ENCODE measurements at places on chromosomes 5 and 9. TPM values are rescaled to one million over a fixed set of nuclear protein-coding genes. Genes with fewer than 3 reads are reported as not detected.

- no peak for DNase-seq
These were observed 76.6 kb upstream of the NTRK2 start for GRCh38 chr9:84592918-84593317.

SNAPC4 gene
- total RNA-seq = 10.5 TPM

GRCh38 chr9:115495052-115495635 lies 377.2 kb upstream of the TNC start:
- DNase-seq = no peak

- DNase-seq = no peak
These were observed 88.8 kb downstream of the PHF2 start for GRCh38 chr9:93665128-93665636.

CFAP90 gene
- not detected for total RNA-seq

DNA sequence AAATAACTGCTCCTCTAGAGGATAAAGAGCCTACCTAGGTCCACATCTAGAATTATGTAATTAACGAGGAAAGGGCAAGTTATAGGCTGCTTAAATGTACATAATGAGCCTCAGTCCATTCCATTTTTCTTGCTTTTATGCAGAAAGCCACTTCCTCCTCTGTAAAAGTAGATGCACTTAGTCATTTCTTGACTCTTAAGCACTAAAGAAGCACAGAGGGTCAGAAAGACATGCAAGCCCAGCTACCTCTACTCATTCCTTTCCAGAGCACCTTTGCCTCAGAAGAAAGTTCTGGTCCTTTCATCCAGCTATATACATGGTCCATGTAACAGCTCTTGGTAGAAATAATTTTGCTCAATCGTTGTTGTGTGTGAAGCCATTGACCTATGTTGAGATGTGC lies 308.0 kb upstream of the NREP start:
- DNase-seq = no peak

OR1Q1 gene
- not detected for total RNA-seq

DNA sequence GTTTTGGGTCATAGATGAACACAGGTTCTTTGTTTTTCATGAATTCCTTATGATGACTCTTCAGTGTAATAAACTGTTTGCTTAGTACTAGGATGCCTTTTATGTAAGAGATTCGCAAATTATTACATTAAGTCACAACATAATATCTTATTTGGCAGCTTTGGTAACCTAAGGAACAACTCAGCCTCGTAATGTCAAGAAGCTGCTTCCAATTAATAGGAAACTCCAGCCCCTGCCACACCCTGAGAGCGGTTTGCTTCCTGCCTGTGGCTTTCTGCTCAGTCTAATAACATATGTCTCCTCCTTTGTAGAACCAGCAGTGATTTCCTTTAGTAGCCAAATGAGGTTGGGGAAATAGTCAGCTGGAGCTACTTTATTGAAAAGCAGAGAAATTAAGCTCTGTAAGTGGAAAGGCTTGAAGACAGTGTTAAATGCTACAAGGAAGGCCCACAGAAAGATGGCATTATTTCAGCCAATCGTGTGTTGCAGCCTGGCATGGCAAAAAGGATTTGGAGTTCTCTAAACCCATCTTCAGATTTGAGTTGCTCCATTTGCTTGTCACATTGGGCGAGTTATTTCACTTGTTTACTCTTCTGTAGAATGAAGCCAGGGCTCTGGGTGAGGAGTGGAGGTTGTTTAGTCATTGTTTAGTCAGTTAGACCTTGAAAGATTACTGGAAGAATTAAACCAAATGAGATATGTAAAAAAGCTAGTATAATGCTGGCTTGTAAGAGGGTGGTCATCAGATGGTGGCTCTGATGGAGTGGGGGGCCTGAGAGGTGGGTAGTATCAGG lies 54.1 kb downstream of the MTAP start:
- no peak for DNase-seq

DNA sequence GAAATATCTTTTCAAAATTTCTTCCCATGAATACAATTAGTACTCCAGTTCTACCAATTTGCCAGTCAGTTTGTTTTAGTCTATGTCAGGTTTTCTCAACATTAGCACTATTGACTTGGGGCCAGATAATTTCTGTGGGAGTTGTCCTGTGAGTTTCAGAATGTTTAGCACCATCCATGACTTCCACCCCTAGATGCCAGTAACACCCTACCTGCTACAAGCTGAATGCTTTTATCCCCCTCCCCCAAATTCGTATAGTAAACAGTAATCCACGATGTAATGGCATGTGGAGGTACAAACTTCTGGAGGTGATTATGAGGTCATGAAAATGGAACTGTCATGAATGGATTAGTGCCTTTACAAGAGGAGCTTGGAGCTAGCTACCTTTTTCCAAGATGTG lies 420.0 kb downstream of the CDH18 start:
- DNase-seq = no peak
